ENCODE measurements at places on chromosomes 13 and 19.

GRCh38 chr13:25783601-25784024, 268.2 kb downstream of the SHISA2 start:
- no peak for DNase-seq

- DNase-seq = peak; percentile 85
Observed at GRCh38 chr13:32125751-32126150, 94.2 kb downstream of the FRY start.

DNA sequence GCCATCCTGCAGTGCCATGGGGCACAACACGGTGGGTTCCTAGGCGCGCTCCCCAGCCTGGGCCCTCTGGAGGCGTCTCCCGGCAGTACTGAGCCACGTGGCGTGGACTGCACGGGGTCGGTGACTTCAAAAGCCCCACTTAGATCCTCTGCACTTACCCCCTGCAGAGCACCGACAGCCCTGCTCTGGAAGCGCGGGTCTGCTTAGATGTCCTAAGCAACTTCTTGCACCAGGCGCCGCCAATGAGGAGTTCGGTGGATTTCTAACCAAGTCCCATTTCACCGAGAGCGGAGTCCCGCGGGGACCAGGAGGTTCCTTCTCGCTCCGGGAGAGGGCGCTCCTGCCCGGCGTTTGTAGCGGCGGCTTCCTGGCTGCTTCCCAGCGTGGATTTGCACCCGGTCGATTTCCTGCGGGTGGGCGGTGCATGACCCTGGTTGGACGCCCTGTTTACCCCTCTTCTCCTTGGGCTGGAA, 25.2 kb upstream of the ZNF845 start:
- no peak for DNase-seq

DNA sequence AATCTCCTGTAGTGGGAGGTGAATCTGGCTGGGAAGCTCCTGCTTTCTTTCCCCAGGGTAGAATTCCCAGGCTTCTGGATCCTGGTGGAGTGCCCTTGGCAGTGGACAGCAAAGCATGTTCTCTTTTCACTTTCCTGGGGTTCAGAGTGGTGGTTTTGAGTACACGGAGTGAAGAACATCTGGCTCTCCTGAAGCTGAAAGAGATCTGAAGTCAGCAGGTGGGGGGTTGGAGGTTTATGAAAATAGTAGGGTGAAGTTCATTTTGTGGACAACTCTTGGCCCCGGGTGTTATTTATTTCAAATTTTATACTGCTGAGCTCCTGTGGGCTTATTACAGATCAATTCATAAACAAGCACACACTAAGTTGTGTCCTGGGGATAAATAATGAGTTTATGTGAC, 497.3 kb downstream of the KLF5 start:
- no peak for DNase-seq

DNA sequence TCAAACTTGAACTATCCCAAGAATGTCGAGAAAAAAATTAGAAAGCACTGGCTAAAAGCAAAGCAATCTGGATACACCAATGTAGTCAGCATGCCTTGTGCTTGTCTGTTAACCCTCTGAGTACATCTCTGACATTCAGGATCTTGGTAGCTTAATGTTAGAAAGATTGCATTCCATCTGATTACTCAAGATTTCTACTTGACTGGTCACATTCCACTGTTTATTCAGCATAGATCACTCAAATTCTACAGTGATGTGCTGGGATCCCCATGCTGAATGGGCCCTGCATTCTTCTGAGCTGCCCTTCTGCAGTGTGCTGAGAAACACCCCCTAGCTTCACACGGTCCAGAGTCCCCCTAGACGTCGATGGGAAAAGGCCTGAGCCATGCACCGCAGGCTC, 295.4 kb upstream of the MAB21L1 start:
- DNase-seq = no peak

DNA sequence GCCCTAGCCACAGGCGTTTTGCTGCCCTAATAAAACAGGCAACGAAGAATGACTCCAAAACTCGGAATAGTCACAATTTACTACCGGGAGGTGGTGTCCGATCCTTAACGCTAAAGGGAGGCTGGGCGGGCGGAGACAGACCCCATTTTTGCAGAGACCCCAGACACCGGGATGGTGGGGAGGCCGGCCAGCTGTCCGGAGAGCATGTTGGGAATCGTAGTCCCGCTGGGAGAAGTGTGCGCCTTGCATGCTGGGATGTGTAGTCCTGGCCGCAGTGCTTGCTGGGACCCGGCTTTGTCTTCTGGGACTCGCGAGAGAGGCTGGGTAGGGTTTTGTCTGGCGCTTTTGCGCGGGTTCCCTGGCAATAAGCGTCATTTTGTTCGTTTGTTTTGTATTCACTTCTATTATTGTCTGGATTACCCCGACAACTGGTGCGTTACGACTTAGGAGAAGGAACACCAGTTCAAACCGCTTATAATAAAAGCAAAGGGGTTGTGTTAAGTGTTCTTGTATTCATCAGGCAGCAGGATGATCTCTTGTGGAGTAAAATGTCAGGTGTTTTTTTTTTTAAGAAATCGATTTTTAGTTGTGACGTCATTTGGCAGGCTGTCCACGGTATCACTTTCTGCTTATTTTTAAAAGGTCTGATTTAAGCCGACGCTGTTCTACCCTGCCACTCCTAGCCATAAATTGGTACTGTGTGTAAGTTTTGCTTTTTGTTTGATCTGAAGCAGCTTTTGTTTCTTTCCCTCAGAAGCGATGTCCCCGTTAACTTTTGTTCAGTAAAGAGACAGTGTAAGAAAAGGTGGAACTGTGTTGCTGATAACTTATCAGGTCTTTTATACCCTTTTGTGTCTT, 676 bp upstream of the HSPH1 start:
- peak; percentile 97 for DNase-seq

GRCh38 chr19:508204-509150, 1.2 kb downstream of the TPGS1 start:
- no peak for DNase-seq

- DNase-seq = no peak
Observed at GRCh38 chr13:95002126-95002525, 289.8 kb upstream of the SOX21 start.

DNA sequence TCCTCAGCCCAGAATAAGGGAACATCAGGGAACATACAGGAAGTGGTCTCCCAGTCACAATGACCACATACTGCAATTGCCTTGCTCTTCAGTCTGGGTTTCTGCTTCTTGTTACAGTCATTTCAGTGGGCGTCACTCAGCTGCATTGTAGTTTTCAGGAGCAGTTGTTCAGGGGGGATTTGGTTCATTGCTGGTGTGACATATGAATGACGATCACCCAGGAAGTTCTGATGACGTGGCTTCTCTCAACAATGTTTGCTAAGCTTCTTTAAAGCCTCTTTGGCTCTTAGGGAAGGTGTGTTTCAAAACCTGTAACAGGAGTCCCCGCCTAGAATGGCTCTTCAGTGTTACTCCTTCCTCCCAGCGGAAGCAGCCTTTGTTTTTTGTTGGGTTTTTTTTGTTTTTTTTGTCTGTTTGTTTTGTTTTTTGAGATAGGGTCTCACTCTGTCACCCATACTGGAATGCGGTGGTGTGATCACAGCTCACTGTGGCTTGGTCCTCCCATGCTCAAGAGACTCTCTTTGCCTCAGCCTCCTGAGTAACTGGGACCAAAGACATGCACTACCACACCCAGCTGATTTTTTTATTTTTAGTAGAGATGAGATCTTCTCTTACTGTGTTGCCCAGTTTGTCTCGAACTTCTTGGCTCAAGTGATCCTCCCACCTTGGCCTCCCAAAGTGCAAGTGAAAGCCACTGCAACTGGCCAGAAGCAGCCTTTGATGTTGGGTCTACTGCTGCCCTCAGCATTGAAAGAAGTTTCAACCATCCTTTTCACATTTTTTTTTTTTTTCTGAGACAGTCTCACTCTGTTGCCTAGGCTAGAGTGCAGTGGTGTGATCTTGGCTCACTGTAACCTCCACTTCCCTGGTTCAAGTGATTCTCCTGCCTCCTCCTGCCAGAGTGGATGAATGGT, 1.4 kb upstream of the SCEL start:
- DNase-seq = peak; percentile 33

- DNase-seq = peak; percentile 48
Observed at GRCh38 chr19:5170329-5170745, 170.3 kb downstream of the PTPRS start.

DNA sequence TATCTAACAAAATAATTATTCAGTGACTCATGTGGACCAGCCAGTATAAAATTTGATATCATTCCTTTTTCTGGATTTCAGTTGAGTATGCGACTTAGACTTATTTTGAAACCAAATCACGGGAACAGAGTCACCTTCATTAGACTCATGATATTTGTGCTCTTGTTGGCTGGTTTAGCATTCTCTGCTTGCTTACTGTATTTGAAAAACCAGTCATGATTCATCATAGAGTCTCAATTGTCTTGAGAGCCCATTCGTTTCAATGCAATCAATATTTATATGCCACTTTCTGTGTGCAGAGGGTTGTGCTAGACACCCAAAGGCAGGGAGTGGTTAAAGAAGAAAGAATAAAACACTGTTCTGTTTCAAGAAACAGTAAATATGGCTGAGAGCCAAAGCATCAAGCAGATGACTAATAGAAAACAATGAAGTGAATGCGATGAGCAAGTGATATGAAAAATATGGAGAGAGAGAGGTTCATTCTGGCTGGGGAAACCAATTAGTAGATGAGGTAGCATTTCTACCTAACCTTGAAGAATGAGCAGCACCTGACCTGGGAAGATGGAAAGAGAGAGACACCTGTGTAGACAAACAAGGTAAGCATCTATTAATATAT, 99.6 kb upstream of the MBNL2 start:
- no peak for DNase-seq

DNA sequence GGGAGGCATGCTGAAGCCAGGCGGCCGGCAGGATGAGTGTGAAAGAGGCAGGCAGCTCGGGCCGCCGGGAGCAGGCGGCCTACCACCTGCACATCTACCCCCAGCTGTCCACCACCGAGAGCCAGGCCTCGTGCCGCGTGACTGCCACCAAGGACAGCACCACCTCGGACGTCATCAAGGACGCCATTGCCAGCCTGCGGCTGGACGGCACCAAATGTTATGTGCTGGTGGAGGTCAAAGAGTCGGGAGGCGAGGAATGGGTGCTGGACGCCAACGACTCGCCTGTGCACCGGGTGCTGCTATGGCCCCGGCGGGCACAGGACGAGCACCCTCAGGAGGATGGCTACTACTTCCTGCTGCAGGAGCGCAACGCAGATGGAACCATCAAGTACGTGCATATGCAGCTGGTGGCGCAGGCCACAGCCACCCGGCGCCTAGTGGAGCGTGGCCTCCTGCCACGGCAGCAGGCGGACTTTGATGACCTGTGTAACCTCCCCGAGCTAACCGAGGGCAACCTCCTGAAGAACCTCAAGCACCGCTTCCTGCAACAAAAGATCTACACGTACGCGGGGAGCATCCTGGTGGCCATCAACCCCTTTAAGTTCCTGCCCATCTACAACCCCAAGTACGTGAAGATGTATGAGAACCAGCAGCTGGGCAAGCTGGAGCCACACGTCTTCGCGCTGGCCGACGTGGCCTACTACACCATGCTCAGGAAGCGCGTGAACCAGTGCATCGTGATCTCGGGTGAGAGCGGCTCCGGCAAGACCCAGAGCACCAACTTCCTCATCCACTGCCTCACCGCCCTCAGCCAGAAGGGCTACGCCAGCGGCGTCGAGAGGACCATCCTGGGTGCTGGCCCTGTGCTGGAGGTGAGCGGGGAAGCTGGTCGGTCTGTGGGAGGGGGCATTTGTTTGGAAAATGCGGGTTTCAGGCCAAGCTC, 26.4 kb downstream of the MYO9B start:
- DNase-seq = no peak

GRCh38 chr19:14395262-14395661, 14.0 kb downstream of the ADGRE5 start:
- no peak for DNase-seq

- no peak for DNase-seq
Observed at GRCh38 chr13:48318821-48319511, 15.4 kb downstream of the RB1 start.

- peak; percentile 89 for DNase-seq
Observed at GRCh38 chr19:33267706-33268105, 34.6 kb downstream of the CEBPA start.

GRCh38 chr19:13808856-13809255, 13.6 kb downstream of the ZSWIM4 start:
- no peak for DNase-seq

DNA sequence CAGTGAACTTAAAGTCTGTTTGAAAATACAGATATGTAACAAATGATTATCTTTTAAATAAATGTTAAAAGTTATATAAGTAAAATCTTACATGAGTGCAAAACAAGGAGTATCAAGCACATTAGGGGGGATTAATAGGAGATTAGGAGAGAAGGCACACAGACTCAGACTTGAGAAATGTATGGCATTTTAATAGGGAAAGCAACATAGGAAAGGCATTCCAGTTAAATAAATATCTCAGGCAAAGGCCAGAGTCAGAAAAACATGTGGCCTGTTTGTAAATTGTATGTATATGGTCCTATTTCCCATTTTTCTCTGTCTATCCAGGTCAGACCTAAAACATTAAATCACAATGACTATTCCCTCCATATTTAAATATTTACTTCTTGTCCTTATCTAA, 462.7 kb downstream of the GPC6 start:
- DNase-seq = no peak
